ENCODE measurements at places on chromosomes 13 and 19. TPM values are rescaled to one million over a fixed set of nuclear protein-coding genes. Genes with fewer than 3 reads are reported as not detected.

GRCh38 chr19:29325241-29325975, 112.5 kb upstream of the UQCRFS1 start:
- DNase-seq, result no peak

- DNase-seq, result peak; percentile 43
These were observed 617.5 kb upstream of the KLF12 start for GRCh38 chr13:74751739-74752138.

- no peak for DNase-seq
These were observed 34.6 kb downstream of the MYH14 start for GRCh38 chr19:50238043-50238442.

Gene CLIP3
- 8.7 TPM for total RNA-seq

GRCh38 chr13:91167706-91168385, 179.6 kb upstream of the MIR17HG start:
- DNase-seq, result no peak

Gene JSRP1
- total RNA-seq, result not detected

Gene PABPC3
- total RNA-seq, result 0.09 TPM

- no peak for DNase-seq
These were observed 28.5 kb downstream of the MED4 start for GRCh38 chr13:48066310-48066989.

GRCh38 chr19:30137747-30138146, 195.7 kb downstream of the URI1 start:
- DNase-seq, result no peak

DNA sequence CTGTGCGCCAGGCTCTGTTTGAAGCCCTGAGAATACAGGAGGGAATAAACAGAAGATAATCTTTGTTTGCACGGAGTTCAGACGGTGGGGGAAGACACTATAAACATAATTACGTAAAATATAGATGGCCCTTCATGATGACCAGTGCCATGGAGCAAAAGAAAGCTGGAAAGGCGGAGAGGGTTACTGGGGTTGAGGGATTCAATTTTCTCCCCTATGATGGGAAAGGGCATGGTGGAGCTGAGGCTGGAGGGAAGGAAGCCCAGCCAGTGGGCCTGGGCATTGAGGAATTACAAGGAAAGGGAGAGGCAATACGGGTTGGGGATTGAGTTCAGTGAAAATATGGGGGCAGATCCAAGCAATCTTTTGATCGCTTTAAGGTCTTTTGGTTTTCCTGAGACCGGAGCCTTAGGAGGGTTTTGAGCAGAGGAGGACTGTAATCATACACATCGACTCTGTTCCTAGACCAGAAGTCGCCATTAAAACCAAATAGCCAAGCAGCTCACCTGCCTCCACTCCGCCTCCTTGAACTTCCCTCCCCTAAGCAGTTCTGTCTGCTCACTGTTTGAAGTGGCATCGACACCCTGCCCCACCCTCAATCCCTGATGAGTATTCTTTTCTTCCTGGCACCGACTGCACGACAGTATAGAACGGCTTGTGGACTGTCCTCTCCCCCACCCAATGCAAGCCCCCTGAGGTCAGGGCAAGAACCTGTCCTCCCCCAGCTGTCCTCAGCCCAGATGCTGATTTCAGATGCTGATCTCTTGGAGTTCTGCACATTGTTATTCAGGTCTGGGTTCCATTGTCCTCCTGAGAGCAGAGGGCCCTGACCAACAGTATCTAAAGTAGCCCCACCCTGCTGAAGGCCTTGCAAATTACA, 813 bp upstream of the ZNF296 start:
- no peak for DNase-seq

Gene ZNF610
- total RNA-seq, result 1.4 TPM

DNA sequence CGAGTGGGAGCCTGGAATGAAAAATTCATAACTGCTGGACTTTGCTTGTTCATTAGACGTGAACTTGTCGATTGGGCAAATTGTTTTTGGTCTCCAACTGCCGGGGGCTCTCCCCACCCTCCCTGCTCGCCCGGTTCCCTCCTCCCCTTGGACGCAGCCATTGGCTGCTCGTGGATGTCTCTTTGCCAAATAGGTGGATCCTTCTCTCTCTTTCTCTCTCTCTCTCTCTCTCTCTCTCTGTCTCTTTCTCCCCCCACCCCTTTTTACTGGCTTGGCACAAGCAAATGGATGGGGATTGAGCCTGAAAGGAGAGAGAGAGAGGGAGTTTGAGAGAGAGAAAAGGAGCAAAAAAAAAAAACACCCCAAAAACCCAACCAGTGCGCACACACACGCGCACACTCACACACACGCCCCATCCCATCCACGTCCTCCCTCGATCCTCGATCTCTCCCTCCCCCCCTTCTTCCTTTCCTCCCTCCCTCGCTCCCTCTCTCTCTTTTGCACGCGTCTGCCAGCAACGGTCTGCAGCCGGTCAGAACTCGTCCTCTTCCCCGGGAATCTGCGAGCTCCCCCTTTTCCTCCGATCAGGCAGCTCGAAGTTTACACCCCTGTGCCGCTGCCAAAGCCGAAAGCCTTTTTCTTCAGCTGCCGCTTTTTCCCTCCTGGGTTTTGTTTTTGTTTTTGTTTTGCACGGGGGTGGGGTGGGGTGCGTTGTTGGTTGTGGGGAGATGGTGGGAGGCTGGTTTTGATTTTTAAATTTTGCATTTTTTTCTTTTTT, 27.8 kb downstream of the NFIX start:
- peak; percentile 94 for DNase-seq

Gene STARD13
- 35.7 TPM for total RNA-seq

Gene PSMD8
- 311 TPM for total RNA-seq

- DNase-seq, result no peak
These were observed 44.6 kb downstream of the SMAD9 start for GRCh38 chr13:36875431-36875830.

DNA sequence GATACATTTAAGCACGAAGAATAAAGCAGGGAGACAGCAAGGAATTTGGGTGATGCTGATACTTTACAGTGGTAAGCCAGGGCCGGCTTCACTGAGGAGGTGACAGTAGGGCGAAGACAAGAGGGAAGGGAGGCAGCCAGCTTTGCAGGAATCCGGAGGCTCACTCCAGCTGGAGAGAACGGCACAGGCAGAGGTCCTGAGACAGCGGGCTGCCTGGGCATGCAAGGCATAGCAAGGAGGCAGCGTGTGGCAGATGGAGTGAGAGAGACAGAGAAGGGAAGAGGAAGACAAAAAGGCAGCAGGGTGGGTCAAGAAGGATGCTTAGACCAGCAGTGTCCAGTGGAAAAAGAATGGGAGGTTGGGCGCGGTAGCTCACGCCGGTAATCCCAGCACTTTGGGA, 83.2 kb upstream of the WASF3 start:
- no peak for DNase-seq

- DNase-seq, result no peak
These were observed 5.2 kb downstream of the FAAP24 start for GRCh38 chr19:32977280-32977679.

- no peak for DNase-seq
These were observed 28.9 kb downstream of the SMIM24 start for GRCh38 chr19:3451451-3451866.

Gene WDR62
- total RNA-seq, result 16.3 TPM

DNA sequence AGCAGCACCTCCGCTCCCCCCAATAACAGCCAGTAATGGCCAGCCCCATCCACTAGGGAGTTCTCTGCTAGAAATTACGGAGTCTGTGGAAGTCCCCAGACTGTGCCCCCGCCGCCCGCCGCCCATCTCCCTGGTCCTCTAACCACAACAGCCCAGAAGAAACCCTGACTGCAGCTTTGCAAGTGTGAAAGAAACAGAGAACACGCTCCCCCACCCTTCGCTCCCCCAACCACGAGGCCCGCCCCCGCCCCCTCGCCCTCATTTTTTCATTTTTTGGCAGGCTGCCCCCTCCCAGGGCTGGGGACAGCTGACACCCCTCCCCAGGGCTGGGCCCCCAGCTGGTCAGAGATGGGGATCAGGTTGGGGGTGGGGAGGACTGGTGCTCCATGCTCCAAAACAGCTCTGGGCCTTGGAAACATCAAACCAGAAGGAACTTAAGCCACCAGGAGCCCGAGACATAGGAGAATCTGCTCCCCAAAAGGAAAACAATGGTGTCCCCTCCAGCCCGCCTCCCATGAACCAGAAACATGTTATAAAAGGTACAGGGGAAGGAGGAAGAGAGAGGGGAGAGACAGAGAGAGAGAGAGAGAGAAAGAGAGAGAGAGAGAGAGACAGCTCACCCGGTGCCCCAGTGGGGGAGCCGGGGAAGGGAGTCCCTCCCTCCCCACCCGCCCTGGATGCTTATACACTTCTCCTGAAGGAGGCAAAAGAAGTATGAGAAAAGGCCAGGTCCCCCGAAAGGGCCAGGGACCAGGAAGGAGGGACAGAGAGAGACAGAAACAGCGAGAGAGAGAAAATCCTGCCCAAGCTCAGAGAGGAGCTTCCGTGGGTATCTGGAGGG, 29.8 kb upstream of the ASF1B start:
- no peak for DNase-seq

DNA sequence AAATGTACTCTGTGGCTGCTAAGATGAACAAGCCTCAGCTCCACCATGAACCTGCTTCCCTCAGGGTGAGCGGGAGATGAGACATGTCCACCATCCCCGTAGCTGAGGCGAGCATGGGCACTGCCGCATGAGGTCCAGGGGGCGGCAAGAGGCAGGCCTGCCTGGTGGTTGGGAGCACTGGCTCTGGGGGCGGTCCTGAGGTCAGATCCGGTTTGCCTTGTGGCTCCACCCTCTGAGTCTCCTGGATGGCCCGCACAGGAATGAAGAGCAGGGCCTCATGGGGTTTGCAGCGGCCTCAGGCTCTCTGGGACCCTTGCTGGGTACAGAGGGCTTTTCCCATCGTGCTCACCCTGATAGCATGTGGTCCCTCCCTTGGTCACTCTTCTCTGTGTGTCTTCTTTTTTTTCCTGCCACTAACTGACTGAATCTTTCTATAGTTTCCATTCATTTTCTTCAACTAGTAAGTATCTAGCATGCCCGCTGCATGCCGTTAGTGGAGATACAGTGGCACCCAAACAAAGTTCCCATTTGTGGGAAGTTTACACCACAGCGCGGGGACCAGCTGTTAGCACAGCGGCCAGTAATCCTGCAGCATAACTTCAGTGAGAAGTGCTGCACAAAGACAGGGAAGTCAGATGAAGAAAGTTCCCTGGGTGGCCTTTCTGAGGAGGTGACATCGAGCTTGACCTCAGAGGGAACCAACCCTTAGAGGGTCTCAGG, 37.3 kb downstream of the CAPN12 start:
- DNase-seq, result no peak

- DNase-seq, result peak; percentile 76
These were observed 495 bp downstream of the DCLK1 start for GRCh38 chr13:36130552-36131221.

- DNase-seq, result no peak
These were observed 16.9 kb downstream of the CERS1 start for GRCh38 chr19:18878858-18879578.

Gene GPR4
- 3.9 TPM for total RNA-seq

Gene CYP2B6
- not detected for total RNA-seq

Gene CYP4F12
- 4.5 TPM for total RNA-seq

Gene LSR
- 8.9 TPM for total RNA-seq

GRCh38 chr13:97202761-97203160, 19.4 kb upstream of the MBNL2 start:
- DNase-seq, result no peak

Gene FUT2
- not detected for total RNA-seq

Gene KIR3DL1
- total RNA-seq, result not detected

DNA sequence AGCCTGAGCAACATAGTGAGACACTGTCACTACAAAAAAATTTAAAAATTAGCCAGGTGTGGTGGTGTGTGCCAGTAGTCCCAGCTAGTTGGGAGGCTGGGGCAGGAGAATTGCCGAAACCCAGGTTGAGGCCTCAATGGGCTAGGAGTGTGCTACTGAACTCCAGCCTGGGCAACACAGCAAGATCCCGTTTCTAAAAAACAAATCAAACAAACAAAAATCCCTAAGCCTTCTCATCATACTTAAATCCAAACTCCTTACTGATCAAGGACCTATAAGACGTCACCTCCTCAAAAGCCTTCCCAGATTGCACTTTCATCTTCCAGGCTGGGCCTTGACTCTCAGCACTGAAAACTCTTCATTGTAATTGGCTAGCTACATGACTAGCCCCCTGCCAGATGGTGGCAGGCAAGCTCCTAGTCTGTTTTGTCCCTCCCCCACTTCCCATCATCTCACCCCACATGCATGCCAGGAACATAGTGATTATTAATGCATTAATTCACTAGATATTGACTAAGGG, 17.5 kb upstream of the NANOS3 start:
- DNase-seq, result no peak

Gene GAMT
- 69.2 TPM for total RNA-seq

GRCh38 chr13:113489549-113490495, 689 bp downstream of the DCUN1D2 start:
- no peak for DNase-seq

GRCh38 chr13:38309397-38309796, 40.3 kb upstream of the UFM1 start:
- no peak for DNase-seq

Gene APLP1
- 21.4 TPM for total RNA-seq

GRCh38 chr13:25927932-25928331, 123.9 kb downstream of the SHISA2 start:
- DNase-seq, result no peak

Gene FREM2
- not detected for total RNA-seq

- DNase-seq, result no peak
These were observed 140.2 kb downstream of the NUFIP1 start for GRCh38 chr13:44848920-44849676.

- DNase-seq, result no peak
These were observed 58.8 kb upstream of the UBL3 start for GRCh38 chr13:29909081-29909730.

Gene HSH2D
- not detected for total RNA-seq

Gene ZNF547
- 5.6 TPM for total RNA-seq

DNA sequence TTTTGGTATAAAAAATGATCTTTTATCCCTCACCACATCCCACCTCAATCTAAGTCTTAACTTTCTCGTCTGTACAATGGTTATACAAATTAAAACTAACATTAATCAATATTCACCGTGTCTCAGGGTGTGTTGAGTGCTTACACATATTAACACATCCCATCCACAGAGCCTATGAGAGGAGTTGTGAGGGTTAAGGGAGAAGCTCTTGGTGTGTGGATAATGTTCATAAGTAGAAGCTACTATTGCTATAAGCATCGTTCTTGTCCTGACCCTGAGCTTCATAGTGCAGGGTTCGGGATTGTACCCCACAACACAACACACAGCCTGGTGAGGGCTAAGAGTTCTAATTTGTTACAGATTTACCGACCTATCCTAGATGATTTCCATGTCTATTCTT, 2.5 kb downstream of the FPR3 start:
- DNase-seq, result no peak

GRCh38 chr13:111210544-111211469, 95.7 kb downstream of the ARHGEF7 start:
- DNase-seq, result peak; percentile 82

DNA sequence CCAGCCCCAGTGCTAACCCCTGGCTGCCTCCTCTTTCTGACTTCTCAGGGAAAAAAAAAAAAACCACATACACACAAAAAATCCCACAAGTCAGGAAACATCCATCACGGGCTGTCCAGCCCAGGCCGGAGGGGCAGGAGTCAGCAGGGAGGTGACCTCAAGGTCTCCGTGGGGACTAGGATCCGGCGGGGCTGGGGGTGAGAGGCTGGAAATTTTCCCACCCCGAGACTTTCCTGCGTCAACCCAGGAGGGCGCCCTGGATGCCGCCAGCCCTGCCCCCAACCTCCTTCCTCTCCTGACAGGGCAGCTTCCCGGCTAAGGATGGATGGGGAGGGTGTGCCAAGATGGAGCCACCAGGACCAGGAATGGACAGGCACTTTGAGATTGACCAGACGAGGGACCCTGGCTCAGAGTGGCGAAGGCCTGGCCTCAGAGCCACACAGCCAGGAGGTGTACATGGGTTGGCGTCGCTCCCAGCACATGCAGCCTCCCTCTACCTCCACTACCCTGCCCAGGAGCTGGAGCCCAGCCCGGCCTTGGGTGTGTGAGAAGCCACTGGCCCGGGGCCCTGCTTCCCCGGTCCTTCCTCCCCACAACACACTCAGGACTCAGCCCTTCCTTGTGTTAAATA, 33.3 kb downstream of the BLOC1S3 start:
- peak; percentile 77 for DNase-seq
